Hematopoietic multipotent progenitor cell treated with erythropoietin and hydrocortisone succinate and interleukin-3 and kit ligand, for 8 days (in vitro differentiated cells): ENCODE measurements at places on chromosomes 16 and 17.

DNA sequence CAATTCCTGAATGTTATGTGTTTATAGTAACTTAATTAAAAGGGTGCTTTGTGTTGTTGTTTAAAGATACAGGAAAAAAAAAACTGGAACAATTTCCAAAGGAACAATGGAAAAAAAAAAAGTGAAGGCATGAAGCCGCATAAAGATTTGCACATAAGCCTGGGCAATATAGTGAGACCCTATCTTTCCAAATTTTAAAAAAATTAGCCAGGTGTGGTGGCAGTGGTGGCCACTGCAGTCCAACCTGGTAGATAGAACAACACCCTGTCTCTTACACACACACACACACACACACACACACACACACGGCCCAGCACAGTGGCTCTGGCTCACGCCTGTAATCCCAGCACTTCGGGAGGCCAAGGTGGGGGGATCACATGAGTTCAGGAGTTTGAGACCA, 21.9 kb downstream of the GJC1 start:
- no peak for DNase-seq

DNA sequence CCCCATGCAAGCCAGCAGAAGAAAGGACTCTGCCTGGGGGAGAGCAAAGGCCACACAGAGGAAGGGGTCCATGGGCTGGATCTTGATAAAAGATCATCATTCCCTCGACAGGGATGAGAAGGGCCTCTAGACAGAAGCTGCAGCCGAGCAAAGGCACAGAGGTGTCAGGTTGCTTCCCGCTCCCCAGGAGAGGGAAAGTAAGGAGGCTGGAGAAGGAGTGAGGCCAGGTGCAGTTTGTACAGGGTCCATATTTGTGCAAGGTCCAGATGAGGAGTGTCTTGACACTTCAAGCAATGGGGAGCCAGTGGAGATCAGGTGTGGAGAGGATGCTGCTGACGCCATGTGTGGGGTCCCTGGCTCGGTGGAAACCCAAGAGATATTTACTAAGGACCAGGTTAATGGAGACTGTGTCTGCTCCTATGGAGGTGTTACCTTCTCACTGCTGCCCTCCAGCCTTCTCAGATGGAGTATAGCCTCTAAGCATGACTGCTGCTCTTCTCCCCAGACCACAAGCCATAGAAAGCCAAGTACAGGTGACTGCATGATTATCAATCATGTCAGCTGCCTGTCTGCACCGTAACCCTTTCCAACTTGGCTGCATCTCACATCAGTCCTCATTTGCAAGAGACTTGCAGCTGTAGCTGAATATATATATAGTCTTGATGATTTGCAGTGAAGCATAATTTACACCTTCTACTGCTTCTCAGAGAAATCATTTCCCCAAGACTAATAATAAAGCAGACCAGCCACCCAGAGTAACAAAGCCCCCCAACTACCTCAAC, 21.1 kb downstream of the GAS7 start:
- no peak for DNase-seq

DNA sequence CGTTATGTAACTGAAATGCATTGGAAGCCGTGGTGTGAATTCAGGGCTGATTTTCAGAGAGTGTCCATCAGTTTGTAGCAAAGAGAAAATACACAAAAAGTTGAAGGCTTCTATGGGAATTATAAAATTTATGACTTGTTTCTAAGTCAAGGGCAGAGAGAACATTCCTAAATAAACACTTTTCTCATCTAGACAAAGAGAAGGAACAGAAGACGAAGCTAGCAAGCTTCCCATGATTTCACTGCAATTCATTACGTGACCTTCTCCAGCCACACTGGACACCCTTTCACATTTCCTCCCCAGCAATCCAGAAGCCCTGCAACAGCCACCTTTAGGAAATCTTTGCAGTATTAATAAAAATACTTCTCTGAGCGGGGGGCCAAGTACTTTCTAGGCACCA, 67.8 kb downstream of the TMEM100 start:
- no peak for DNase-seq

GRCh38 chr17:80443498-80443897, 28.5 kb downstream of the ENDOV start:
- no peak for DNase-seq

DNA sequence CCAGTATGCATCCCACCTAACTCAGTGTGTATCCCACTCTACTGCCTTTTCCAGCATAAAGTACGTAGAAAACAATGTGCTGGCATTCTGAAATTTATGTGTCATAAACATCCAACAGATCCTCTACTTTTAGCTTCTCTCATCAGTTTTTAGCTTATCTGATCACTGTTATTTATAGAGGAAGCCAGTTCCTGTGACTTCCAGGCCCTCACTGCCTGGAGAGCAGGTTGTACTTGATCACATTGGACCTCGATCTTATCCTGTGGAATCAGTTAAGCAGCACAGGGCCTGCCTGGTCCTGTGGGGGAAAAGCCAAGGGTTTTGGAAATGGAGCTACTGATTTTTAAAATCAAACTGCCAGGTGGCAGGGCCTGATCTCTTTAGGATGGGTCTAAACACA, 30.8 kb downstream of the PRSS54 start:
- DNase-seq, result peak; percentile 40

- no peak for DNase-seq
Measured at GRCh38 chr17:52828621-52829020, 670.1 kb upstream of the CA10 start.

DNA sequence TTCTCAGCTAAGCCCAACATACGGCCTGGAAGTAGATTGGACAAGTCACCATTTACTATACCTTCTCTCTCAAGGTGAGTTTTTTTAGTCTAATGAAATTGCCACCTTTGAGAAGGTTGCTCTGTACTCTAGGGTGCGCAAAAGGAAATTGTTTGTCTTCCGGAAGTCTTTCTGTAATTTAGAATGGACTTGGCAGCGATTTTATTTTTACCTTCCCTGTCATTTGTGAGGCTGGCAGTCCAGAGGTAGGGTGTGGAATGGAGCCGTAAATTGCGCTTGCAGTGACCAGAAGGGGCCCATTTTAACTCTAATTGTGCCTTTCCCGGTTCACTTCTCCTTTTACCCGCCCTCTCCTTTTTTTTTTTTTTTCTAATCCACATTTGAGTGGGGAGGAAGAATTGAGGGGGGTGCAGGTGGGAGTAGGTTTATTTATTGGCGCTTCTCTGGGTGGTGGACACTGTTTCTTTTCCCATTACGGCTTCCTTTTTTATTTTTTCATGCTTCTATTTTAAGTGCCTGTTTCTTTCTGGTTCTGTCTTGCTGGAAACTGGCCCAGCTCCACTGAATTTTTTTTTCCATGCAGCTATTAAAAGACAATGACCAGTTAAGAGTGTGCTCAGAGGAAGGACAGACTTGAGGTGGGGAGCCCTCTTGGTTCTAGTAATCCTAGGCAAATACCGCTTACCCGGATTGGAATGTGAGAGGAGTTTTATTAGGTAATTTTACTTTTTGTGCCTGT, 89.7 kb upstream of the CLEC18A start:
- DNase-seq, result no peak

DNA sequence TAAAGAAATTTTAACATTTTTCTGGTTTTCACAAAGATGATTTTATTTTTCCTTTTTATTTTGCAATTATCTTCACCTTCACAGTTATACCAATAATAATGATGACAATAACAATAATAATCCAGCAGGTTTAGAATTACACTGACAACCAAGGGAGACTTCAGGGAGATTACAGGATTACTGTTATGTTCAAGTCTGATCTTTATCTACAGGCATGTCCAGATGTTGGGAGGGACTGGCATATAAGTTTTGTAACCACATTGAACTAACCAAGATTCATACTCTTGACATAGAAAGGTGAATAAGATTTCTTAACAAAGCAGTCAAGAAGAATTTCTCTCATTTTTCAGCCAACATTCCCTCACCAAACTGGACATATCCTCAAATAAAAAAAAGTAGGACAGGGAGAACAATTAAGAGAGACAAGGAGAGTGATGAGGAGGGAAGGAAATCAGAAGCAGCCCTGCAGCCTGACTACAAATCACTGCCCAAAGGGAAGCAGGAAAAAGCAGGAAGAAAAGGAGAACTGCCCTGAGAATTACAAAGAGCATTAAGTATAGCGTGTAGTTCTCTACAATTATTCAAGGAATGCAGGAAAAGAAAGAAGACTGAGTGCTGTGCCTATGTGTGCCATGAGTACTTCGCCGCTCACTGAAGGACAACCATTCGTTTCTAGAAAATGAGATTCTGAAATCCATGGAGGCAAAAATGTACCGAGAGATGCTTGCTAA, 155.7 kb upstream of the C17orf78 start:
- DNase-seq, result no peak

- DNase-seq, result peak; percentile 98
Measured at GRCh38 chr17:36722121-36722902, 120.9 kb downstream of the MRM1 start.

- no peak for DNase-seq
Measured at GRCh38 chr16:10660950-10661635, 33.6 kb downstream of the TEKT5 start.

GRCh38 chr17:28827672-28828071, 14.9 kb downstream of the FAM222B start:
- peak; percentile 56 for DNase-seq

DNA sequence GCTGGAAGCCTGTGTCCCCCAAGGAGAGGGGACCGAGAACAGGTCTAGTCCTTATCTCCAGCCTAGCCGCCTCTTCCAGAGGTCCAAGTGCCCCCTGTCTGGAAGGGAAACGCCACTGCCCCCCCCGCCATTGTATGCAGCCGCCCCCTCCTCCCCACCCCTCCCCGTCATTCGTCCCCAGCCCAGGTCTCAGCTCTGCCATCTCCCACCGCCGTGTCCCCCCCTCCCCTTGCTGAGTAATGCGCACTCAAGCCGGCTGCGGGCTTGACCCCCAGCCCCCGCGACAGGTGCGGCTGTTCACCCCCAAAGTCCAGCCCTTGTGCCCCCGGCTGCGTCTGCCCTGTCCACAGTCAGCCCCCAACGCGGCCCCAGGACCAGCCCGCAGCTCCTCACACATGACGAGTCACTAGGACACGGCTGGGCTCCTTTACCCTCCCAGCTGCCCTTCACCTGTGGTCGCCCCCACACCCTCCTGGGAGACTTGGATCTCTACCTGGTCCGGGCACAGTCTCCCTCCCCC, 622 bp downstream of the GPRC5B start:
- no peak for DNase-seq

DNA sequence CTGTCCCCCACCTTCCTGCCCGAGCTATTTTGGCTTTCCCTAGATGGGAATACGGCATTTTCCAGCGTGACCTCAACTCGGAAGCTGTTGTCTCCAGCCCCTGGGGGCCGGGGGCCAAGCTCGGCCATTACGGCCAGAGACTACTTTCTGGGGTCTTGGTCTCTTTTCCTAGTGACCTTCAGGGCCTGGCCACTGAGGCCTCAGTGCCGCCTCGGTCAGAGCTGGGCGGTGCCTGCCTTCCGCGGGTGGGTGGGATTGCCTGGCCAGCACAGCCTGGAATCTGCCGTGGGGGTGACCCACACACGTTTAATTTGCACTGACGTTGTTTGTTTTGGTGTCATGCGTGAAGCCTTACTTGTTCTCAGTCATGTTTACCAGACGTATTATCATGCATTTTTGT, 29.2 kb downstream of the TSC2 start:
- DNase-seq, result no peak

DNA sequence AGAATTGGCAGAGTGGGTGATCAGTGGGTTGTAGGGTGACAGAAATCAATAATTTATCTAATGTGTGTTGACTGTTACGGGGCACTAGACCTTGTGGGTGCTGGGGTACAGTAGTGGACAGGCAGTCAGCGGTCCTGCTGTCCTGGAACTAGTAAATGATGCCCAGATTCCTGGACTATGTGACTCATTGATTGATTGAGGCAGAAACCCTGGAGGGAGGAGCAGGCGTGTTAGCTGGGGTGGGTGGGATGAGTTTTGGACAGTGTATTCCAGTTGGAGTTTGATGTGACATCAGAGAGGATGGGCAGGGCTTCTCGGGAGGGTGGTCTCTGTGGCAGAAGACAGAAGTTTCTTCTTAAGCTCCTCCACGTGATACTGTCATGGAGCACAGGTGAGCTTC, 24.4 kb downstream of the PRMT7 start:
- no peak for DNase-seq

DNA sequence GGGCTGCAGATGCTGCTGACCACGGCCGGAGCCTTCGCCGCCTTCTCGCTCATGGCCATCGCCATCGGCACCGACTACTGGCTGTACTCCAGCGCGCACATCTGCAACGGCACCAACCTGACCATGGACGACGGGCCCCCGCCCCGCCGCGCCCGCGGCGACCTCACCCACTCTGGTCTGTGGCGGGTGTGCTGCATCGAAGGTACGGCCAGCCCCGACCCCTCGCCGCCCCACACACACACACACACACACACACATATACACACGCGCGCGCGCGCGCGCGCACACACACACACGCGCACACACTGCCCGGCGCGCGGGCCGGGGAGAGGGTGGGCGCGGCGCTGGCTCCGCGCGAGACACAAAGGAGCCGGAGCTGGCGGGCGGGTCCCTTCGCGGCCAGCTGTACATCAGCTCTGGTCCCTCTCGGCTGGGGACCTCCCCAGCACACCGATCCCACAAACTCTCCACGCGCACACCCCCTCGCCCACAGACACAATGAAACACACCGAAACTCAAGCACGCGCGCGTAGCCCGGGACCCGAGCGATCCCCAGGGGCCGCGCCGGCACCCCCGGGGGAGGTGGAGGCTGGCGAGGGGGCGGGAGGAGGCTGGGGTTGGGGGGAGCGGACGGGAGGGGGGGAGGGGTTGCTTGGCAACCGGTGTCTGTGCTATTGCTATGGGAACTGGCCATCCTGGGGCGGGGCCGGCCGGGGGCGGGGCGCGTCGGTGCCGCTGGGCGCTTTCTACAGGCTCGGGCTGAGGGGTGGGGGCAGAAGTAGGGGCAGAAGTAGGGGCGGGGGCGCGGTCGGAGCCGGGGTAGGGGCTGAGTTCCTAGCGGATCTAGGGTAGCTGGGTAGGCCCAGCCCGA, 658 bp downstream of the CACNG4 start:
- no peak for DNase-seq

DNA sequence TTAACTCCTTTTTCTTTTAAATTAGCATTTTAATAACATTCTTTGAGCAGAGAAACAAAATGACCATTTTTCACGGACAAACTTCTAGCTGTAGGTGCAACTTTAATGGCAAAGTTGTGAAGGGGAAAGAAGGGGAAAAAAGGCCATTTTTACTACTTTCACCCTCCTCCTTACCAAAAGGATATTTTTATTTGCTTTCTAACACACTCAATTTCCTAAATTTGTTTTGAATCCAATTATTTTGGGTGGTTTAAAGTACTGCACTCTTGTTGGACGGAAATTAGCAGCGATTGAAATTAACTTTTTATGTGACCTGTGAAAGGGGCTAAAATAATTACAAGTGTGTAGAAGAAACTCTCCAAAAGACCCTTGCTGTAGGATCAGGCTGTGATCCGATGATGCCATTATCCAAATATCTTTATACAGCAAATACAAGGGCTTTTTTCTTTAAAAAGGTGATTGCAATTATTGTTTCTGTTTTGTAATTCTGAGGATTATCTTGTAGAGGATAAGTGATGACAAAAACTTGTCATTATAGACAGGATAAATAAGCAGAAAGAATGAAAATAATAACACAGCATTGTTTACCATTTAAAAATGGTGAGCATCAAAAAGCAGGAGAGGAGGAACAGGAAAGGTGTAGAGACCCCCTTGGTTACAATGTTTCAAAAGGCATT, 42.4 kb downstream of the SNX11 start:
- DNase-seq, result no peak
